WERI-Rb-1 (cell line): ENCODE measurements at places on chromosomes 4 and X.
A peak's percentile ranks its signal among the peaks of the same experiment; 100 is the strongest.

- peak; percentile 55 for DNase-seq
These were observed 37.6 kb downstream of the PF4 start for GRCh38 chr4:73944061-73944875.

- DNase-seq: no peak
These were observed 1.6 kb downstream of the OTUD4 start for GRCh38 chr4:145178740-145179280.

GRCh38 chrX:72461766-72462165 is 110.9 kb downstream of the HDAC8 start:
- no peak for DNase-seq

DNA sequence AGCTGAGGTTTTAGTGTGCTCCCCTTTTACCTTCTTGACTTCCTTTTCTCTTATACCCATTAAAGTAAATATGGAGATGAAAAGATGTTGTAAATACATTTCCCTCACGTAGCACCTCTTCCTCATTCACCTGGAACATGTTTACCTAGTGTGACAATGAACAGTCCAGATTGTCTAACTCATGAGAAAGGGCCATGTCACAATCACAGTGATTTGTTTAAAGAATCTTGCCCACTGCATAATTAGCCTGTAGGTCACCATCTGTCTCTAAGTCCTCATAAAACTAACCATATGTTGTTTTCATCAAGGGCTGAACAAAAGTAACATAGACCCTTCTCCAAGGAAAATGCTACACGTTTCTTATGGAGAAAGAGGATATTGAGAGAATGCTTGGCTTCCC is 85.7 kb downstream of the TSPAN5 start:
- peak; percentile 42 for DNase-seq

- DNase-seq: no peak
These were observed 6.1 kb downstream of the TMPRSS11F start for GRCh38 chr4:68123525-68123924.

- DNase-seq: no peak
These were observed 985.1 kb upstream of the SLIT2 start for GRCh38 chr4:19266566-19266965.
